ENCODE measurements at places on chromosomes 3 and 15.

- no peak for DNase-seq
Measured at GRCh38 chr15:23648920-23649515, 1.4 kb upstream of the MAGEL2 start.

DNA sequence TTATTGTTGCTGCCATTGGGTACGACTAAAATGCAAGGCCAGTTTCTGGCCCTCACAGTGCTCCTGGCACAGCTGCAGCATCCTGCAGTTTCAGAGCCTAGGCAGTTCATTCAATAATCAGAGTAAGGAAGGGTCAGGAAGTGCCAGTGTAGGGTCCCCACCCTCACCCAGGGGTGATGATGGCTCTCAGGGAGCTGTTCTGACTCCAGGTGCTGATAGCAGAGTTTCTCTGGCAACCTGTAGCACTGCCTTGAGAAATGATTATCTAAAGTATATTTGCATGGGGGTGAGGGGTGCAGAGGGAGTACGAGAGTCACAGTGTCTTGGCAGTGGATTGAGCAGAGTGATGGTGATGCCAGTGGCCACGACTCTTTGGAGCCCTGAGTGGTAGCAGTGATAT lies 15.5 kb upstream of the IL16 start:
- DNase-seq: no peak

- DNase-seq: no peak
Measured at GRCh38 chr3:113557374-113557773, 25.0 kb downstream of the SIDT1 start.

DNA sequence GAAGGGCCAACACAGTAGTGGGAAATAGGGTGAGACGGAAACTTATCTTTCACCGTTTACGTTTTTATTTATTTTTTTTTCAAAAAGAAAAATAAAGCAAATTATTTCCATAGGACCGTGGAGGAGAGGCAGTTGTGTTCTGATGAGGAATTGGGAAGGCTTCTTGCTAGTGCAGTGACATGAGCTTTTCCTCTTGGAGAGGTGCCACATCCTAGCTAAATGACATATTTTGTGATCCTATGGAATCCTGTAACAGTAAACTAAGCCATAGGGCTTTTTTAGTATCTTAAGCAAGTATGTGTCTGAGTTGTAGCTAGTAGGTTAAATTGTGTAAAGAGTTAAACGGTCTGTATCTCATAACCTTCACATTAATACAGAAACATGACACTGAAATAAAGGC lies 609.9 kb downstream of the RBMS3 start:
- DNase-seq: no peak

DNA sequence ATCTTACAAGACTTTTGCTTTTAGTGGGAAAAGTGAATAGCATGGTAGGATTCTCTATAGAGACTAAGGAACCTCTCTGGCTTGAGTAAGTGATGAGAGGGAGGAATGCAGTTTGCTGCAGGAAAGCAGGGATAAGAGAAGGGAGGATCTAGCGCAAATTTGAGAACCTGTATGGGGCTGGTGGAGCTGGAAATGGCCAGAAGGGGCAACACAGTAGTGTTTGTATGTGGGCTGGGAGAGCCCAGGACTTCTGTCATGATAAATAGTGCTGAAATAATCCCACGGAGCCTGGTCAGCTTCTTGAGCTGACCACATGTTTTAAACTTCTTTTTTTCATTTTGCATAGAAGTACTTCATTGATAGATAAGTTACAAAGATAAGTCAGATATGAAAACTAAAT lies 11.2 kb upstream of the SHC4 start:
- DNase-seq: no peak

DNA sequence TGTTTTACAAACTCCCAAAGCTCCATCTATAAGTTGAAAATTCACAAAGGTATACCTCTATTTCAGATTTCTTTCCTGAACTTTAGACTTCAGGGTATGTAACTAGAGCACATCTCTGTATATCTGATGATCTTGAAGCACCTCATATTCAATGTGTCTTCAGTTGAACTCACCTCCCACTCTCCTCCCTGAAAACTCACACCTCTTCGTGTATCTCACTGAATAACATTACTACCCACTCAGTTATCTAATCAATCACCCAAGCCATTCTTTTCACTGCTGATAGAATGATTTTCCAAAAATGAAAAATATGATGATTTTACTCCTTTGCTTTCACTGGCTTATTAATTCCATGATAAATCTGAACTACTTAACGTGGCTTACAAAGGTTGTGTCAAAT lies 52.9 kb downstream of the GTPBP8 start:
- DNase-seq: no peak

DNA sequence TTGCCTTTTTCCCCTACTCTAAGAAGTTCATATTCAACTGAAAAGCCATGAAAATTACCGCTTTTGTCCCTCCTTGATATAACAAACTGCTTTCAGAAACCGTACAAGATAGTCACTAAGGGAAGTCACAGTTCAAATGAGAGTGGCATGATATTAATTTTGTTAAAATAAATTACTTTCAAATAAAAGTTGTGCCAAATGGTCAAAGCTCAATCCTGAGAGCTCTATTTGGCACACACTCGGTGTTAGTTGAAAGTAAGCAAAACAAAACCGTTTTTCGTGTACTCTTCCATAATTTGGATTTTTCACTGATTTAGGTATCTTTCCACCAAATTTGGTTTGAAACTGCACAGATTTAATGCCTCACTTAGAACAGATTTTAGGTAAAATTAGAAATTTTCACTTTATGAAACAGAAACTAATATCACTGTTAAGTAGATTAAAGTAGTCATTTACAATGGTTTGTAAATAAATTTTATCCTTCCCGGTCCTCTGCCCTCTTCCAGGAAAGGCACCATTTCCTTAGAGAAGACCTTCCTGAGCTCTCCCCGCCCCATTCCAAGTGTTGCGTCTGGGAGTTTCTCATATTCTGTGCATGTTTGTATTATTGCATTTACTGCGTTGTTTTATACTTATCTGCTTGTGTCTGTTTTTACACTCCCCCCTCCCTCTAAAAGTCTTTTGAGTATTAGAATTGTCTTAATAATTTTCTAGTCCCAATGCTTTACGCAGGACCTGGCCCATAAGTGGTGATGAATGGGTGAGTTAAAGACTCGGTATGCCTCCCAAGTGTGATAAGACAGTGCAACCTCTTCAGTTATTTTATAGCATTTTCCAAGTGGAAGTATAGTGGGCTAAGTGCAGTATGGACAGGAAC lies 853 bp downstream of the TCAIM start:
- DNase-seq: no peak

GRCh38 chr3:194610689-194611088 lies 22.5 kb downstream of the TMEM44 start:
- no peak for DNase-seq

DNA sequence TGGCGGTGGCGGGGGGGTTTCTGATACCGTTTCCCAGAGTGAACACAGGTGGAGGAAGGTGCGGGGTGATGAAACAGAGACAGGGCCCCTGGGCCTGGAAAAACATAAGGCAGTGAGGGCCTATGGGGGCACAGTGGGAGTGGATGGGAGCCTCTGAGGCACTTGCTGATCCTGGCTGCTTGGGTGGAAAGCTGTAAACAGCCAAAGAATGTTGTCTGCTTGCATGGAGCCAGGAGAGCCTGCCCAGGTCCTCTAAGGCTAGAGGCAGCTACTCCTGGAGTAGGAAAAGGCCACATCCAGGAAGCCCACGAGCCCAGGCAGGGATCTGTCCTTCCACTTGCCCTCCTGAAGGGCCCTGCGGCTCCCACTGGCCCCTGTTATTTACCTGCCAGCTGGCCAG lies 2.9 kb upstream of the SEMA3B start:
- no peak for DNase-seq

GRCh38 chr3:190132371-190132770 lies 11.7 kb upstream of the P3H2 start:
- no peak for DNase-seq

- DNase-seq: no peak
Measured at GRCh38 chr3:39180183-39180545, 12.2 kb downstream of the XIRP1 start.

- DNase-seq: no peak
Measured at GRCh38 chr3:22627993-22628499, 575.1 kb upstream of the UBE2E2 start.

DNA sequence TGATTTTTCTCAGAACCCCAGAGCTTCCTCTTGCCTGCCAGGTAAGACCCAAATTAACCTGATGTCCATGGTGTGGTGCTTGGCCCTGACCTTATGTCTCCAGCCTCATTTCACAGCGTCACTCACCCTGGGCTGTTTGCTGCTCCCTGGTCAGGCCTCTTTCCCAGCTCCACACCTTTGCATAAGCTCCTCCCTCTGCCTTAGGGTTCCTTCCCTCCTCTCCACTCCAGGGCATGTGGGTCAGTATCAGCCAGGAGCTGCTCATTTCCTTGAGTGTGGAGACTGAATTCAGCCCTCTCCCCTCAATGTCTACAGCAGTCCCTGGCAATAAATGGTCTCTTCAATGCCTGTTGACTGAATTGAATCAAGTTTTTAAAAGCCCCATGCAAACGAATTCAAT lies 75.6 kb upstream of the ANKRD34C start:
- DNase-seq: no peak

Data from activated T-helper 1 cell treated with Interleukin-2 at 50 U/mL for 16 hours (primary cell).